ENCODE measurements at places on chromosomes 1 and 21.

DNA sequence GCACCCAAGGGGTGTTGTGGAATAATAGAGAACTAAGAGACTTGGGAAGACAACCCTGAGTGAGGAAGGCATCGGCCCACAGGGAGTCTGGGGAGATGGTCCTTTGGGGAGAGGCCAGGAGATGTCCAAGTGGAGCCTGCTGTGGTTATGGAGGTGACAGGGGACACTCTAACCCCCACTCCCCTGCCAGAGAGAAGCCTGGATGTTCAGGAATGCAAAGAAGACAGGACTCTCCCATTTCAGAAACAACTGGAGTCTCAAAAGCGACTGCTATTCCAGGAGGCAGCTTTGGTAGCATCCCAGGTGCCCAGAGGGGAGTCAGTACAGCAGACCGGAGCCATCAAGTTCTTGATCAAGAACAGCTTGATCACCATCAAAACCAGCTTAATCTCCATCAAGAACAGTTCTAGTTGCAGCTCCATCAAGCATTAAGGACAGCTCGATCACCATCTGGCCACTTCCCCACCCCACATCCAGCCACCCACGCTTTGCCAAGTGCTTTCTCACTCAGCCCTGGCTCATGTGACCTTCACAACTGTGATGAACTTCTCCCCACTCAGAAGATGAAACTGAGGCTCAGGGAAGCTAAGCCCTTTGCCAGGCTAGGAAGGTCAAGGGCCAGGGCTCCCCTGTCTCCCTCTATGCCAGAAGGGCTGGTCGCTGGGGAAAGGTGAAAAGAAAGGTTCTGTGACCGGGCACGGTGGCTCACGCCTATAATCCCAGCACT is 743 bp downstream of the CD52 start:
- DNase-seq: no peak

DNA sequence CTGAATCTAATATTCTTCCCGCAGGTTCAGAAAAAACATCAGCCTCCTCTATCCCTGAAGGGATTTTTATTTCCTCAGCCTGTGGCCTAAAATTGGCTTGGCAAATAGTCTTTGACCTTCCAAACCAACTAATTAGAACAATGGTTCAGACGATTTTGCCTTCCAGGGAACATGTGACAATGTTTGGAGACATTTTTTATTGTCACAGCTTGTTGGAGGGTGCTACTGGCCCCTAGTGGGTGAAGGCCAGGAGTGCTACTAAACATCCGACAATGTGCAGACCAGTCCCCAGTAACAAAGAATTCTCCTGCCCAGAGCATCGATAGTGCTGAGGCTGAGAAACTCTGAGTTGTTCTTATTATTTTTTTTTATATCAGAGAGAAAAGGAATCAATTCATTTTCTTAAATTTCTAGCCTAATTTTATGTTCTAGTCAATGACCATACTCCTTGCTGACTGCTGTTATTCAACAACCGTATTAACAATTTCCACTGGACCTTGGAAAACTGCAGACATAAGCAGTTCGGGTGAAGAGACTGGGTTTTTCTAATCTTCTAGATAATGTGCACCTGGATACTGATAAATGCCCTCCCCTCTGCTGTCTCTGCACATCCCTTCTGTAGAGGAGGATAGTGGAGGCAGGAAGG is 280.7 kb downstream of the LMX1A start:
- no peak for DNase-seq

DNA sequence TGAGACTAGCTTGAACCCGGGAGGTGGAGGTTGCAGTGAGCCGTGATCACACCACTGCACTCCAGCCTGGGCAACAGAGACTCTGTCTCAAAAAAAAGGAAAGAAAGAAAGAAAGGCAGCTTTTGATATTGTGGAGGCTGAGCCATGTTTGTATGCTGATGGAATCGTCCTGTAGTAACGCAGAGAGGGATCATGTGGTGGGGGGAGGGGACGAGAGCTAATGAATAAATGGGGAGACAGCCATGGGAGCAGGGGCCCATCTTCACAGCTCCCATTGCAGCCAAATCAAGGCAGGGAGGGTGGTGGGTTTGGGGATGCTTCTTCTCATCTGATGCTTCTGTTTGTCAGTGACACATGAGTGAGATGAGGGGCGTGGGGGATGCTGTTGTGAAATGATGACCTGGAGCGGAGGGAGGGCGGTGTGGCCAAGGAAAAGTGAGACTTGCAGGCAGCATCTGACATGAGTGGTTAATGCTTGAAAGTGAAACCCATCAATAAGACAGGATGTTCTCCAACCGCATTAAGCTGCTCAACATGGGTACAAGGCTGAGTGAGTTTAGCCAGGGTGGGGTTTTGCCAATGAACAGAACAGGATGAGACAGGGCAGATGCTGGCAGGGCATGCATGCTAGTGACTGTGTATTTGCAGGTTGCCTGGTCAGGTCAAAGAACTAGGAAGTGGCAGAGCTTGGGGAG is 16.7 kb downstream of the SPATA21 start:
- no peak for DNase-seq

- DNase-seq: peak; percentile 68
Observed at GRCh38 chr1:155044812-155045657, 6.1 kb upstream of the ADAM15 start.

- DNase-seq: no peak
Observed at GRCh38 chr1:86435327-86435726, 11.4 kb downstream of the CLCA2 start.

Measured in amygdala (tissue), 56 donors.